ENCODE measurements at places on chromosomes 13 and 19.

- no peak for DNase-seq
Observed at GRCh38 chr13:21997726-21998125, 326.9 kb downstream of the FGF9 start.

DNA sequence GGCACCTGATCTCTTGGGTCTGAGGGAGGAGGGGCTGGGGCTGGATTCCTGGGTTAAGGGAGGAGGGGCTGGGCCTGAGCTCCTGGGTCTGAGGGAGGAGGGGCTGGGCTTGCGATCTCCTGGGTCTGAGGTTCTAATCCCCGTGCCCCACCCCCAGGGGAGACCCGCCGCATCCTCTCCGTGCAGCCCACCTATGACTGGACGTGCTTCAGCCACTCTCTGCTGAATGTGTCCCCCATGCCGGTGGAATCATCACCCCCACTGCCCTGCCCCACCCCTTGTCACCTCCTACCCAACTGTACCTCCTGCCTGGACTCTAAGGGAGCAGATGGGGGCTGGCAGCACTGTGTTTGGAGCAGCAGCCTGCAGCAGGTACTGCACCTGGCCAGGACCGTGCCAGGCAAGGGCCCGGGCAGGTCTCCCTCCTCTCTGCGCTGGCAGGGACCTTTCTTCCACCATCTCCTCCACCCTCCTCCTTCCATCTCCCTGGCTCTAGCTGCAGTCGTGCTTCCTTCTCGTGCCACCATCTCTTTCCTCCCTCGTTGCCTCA is 27.1 kb downstream of the CNFN start:
- no peak for DNase-seq

DNA sequence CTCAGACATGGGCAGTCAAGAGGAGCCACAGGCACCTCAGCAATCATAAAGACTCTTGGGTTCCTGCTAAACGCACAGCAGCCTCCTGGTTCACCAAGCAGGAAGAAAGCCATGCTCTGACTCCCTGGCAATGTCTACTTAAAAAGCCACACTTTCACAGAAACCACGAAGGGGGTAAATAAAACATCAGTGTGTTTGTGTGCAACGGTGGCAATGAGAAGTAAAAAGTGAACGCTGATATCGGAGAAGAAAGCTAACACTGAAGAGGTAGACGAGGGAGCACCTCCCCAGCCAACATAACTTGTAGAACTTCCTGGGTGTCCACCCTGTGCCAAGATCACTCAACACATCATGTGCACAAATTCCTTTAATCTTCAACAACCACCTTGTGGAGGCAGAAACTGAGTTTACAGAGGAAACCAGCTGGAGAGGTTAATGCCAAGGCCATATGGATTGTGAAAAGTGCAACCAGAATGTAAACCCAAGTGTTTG is 30.2 kb downstream of the HSPH1 start:
- no peak for DNase-seq

DNA sequence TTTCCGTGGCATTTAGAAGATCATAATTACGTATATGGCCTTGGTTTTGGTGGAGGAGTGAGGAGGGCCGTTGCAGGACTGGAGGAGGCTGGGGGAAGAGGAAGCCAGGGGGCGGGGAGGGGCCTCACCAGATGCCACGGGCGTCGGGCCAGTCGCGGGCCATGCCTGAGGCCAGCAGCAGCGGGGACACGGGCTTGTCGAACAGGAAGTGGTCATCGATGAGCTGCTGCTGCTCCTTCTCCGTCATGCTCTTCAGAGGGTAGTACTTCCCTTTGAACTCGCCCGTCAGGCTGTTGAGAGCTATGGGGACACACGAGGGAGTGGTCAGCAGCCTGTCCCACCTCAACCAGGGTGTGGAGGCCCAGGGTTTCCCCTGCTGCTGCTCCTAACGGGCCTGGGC is 11.1 kb downstream of the CKM start:
- no peak for DNase-seq

- no peak for DNase-seq
Observed at GRCh38 chr19:39828654-39829032, 5.3 kb downstream of the DYRK1B start.

DNA sequence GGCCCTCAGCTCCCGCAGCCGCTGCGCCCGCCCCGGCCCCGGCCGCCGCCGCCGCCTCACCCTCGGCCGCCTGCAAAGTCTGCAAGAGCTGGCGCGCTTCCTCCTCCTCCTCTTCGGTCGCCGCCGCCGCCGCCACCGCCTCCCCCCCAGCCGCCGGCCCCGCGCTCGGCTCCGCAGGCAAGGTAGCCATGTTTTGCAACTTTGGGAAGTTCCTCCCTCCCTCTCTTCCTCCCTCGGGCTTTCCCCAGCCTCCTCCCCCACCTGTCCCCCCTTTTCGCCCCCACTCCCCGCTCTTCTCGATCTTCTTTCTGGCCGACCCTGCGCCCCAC is 433 bp downstream of the SIX5 start:
- peak; percentile 46 for DNase-seq

DNA sequence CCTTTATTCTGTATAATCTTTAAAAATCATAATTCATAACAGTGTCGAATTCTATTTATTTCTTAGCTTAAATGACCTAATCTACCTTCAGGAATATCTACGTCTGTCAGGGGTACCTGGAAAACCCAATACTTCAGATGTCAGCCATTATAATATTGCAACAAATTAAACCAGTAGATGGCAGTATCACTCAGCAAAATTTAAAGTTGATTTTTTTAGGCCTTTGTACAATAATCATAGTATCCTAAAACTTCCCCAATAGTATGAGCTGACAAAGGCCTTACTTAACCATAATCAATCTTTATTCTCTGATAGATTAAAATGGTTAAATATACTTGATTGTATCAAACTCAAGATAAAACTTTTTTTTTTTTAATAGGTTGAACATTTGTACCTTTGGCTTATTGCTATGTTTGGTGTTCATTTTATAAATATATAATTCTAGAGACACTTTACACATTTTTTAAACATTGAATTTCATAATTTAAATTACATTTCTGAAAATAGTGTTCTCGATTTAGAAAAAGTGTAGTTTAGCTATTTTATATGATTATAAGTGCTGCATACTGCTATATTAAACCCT is 830.2 kb upstream of the SPRY2 start:
- DNase-seq, result no peak

- no peak for DNase-seq
Observed at GRCh38 chr19:660793-661426, 2.1 kb downstream of the RNF126 start.

GRCh38 chr13:111616203-111616602 is 295.8 kb downstream of the TEX29 start:
- DNase-seq, result no peak

GRCh38 chr13:113084094-113084942 is 21.3 kb upstream of the F7 start:
- peak; percentile 32 for DNase-seq

DNA sequence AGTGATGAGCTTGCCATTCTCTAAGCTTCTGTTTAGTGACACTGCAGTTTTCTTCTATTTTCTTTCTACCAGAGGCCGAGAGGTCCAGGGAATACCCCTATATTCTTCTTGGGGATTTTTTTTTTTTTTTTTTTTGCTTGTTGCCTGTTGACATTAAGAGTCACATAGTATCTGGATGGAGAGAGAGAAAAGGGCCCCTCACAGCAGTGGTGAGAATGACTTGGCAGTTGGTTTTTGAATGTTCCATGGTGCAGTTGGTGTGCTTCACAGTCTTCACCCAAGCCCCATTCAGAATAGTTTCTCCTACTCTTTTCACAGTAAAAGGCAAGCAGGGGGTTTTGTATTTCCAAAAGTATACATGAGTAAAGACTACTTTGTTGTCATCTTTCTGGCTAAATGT is 577.9 kb downstream of the LMO7 start:
- no peak for DNase-seq

DNA sequence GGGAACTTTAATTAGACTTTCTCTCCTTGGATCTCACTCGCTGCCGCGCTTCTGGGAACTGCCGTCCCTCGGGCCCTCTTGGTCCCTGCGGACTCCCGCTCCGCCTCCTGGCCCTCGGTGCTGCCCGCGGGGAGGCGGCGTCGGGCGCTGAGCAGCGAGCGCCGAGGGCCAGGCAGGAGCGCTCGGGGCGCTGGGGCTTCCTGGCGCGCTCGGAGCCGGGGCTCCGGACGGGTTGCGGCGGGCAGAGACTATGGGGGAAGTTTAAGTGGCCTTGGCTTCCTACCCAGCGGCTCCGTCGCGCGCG is 704 bp downstream of the CHST8 start:
- DNase-seq, result no peak

DNA sequence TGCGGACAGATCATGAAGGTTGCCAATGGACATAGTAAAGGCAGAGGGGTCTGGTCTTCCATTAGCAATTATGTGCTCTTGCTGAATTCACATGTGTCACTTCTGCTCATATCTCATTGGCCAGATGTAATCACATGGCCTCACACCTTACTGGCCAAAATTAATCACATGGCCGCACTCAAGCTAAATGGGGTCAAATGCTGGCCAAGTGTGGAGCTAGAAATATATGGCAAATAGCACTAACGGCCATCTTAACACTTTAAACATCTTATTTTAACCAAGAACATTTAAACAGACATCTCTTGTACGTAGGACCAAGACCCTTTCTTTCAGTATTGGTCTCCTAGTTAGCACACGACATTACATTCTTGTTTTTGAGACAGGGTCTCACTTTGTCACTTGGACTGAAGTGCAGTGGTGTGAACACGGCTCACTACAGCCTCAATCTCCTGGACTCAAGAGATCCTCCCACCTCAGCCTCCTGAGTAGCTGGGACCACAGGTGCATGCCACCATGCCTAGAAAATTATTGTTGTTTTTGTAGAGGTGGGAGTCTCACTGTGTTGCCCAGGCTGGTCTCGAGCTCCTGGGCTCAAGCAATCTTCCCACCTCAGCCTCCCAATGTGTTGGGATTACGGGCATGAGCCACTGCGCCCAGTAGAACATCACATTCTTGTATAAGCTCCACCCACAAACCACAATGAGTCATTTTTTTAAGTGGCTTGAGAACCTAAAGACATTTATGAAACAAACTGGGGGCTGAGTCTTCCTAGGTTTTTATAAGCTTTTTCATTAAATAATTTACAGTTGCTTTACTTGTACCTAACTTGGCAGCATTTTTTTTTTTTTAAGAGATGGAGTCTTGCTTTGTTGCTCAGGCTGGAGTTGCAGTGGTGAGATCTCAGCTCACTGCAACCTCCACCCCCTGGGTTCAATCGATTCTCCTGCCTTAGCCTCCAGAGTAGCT is 2.9 kb upstream of the PTOV1 start:
- DNase-seq, result no peak

- no peak for DNase-seq
Observed at GRCh38 chr19:56617531-56617930, 22.4 kb downstream of the ZNF71 start.

DNA sequence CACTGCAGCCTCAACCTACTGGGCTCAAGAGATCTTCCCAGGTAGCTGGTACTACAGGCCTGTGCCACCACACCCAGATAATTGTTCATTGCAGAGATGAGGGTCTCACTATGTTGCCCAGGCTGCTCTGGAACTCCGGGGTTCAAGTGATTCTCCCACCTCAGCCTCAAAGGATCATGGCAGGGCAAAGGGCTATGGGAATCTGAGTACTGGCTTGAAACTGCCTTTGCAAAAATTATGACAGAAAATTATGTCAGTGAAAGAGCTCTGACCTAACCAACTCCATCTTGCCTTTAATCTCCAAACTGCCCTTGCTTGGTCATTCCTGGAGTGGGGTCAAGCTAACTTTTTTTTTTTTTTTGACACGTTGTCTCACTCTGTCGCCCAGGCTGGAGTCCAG is 1.3 kb upstream of the DNASE2 start:
- DNase-seq, result no peak

GRCh38 chr13:106680796-106681472 is 113.0 kb upstream of the ARGLU1 start:
- no peak for DNase-seq

- DNase-seq, result no peak
Observed at GRCh38 chr13:51734786-51735185, 69.2 kb downstream of the DHRS12 start.

GRCh38 chr13:76894401-76895110 is 8.4 kb upstream of the KCTD12 start:
- DNase-seq, result no peak

DNA sequence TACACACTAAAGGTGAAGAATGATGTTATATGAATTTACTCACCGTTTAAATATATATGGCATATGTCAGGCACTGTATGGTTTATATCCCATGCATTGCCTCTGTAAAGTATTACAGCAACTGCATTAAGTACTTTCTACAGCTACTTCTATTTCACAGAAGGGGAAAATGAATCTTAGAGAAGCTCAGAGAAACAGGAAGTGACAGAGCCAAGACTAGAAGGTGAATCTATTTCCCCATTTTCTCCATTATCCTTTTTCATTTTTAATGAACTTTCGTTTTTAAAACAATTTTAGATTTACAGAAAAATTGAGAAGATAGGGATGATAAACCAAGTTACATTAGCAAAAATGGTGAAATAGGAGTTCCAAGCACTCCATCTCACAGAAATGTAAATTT is 863.3 kb downstream of the UQCRFS1 start:
- DNase-seq, result no peak

DNA sequence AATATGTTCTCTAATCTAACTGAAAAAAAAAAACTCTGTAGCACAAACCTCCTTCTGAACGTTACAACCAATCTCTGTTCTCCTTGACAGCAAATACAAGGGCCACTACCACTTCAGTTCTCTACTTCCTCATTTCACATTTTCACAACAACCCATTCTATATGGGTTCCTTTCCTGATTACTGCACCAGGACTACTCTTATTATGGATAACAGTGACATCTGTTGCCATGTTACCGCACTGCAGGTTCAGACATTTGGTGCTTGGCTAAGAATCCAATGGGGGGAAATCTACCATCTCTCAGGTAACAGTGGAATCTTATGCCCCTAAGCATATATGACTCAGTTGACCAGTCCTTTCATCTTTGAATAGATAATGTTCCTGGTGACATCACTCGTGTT is 11.6 kb upstream of the FPR3 start:
- no peak for DNase-seq

GRCh38 chr13:72246396-72246795 is 379.4 kb upstream of the DACH1 start:
- DNase-seq, result no peak

DNA sequence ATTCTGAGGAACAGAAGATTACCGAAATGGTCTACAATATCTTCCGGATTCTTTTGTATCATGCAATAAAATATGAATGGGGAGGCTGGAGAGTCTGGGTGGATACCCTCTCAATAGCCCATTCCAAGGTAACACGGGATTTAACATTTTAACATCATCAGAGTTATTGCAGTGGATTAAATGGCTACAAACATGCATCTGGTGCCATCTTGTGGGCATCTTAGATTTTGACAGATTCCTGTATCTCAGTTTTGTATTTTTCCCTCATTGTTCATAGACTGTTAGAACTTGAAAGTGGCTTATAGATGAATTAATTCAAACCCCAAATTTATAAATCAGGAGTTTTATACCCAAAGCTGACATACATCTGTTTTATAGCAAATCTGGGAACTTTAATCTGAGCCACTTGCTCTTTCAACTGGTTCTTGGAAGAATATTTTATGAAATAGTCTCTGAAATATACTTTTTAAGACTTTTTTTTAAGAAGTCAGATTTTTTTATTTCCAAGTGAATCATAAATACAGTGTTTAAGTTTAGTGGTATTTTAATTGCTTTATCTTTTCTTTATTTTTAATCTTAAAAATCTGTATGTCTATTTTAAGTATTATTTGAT is 215.2 kb downstream of the NBEA start:
- DNase-seq, result no peak

Measured in CD8-positive, alpha-beta memory T cell (primary cell).